ENCODE measurements at places on chromosomes 2 and 18. TPM values are rescaled to one million over a fixed set of nuclear protein-coding genes. Genes with fewer than 3 reads are reported as not detected.

DNA sequence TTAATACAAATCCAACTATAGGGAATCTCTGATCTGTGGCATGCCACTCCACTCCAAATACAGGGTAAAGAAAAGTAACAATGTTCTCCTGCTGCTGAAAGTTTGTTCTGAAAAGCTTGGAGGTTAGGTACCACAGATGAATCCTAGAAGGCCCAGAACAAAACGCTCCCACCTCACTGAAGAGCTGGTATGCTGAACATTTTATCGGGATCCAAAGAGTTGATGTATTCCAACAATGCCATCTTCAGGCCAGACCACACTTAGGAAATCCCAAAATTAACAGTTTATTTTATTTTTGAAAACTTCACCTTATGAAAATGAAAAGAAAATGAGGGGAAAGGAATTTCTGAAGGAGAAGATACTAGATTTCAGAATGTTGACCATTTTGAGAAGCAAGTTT is 145.1 kb upstream of the CDH19 start:
- no peaks in the 10 kb centered on the region for H3K36me3 ChIP-seq
- H3K4me1 ChIP-seq: no peaks in the 10 kb centered on the region
- H3K27ac ChIP-seq: no peak overlapping the region
- H3K27me3 ChIP-seq: no peaks in the 10 kb centered on the region

GRCh38 chr2:173881461-173881860 is 83.7 kb downstream of the SP3 start:
- no peak for DNase-seq
- H3K27ac ChIP-seq: no peak overlapping the region
- H3K27me3 ChIP-seq: peaks cover 3% of the 10 kb centered on the region
- no peaks in the 10 kb centered on the region for H3K4me1 ChIP-seq

DNA sequence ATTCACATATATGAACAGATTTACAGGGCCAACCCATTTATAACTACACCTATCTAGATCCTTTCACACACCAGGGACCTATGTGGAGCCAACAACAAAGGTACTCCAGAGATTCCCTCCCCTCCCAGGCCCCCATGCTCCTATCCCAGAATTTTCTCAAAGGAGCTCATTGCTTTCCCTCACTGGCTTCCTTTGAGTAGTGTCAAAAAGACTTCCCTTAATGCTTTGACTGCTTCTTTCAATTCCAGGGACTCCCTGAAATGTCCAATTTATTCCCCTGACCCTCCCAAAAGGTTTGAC is 46.6 kb downstream of the IKZF2 start:
- H3K4me3 ChIP-seq: no peak overlapping the region
- no peak for DNase-seq
- peaks cover 6% of the 10 kb centered on the region for H3K4me1 ChIP-seq
- no peak overlapping the region for H3K27ac ChIP-seq

GRCh38 chr2:6739547-6739946 is 126.2 kb downstream of the CMPK2 start:
- no peaks in the 10 kb centered on the region for H3K4me1 ChIP-seq
- H3K27me3 ChIP-seq: no peaks in the 10 kb centered on the region
- no peak overlapping the region for H3K4me3 ChIP-seq
- H3K27ac ChIP-seq: no peak overlapping the region
- no peaks in the 10 kb centered on the region for H3K36me3 ChIP-seq

- no peaks in the 10 kb centered on the region for H3K36me3 ChIP-seq
- peaks cover 8% of the 10 kb centered on the region for H3K4me1 ChIP-seq
- no peak for DNase-seq
- H3K27ac ChIP-seq: no peak overlapping the region
- H3K4me3 ChIP-seq: no peak overlapping the region
- peaks cover 1% of the 10 kb centered on the region for H3K27me3 ChIP-seq
Measured at GRCh38 chr18:49673281-49673680, 111.4 kb downstream of the LIPG start.

- H3K36me3 ChIP-seq: no peaks in the 10 kb centered on the region
- H3K27ac ChIP-seq: no peak overlapping the region
- H3K27me3 ChIP-seq: peaks cover 6% of the 10 kb centered on the region
- no peak for DNase-seq
- H3K4me3 ChIP-seq: no peak overlapping the region
Measured at GRCh38 chr2:222057347-222058073, 241.3 kb downstream of the PAX3 start.

DNA sequence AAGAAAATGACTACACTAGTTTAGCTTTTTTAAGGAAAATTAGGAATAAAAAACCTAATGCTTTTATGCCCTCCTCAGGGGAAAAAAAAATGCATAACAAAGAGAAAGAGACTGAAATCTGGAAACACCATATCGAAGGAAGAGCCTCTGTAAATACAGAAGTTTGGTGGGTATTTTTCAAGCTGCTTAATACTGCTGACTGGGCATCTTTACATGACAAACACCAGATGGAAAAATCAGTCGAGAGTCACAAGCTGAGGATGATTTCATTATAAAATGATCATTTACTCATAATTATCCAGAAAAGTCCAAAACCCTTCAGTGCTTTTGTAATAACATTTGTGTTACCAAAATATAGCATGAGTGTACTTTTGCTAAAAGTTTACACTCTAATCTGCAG is 1600.7 kb upstream of the ACVR2A start:
- no peak overlapping the region for H3K27ac ChIP-seq
- no peak overlapping the region for H3K4me3 ChIP-seq
- peaks cover 1% of the 10 kb centered on the region for H3K27me3 ChIP-seq
- H3K36me3 ChIP-seq: no peaks in the 10 kb centered on the region
- no peak for DNase-seq
- no peaks in the 10 kb centered on the region for H3K4me1 ChIP-seq

GRCh38 chr18:79405781-79406575 is 10.2 kb downstream of the NFATC1 start:
- H3K27me3 ChIP-seq: peaks cover 16% of the 10 kb centered on the region
- peak overlapping the region; percentile 68 for H3K27ac ChIP-seq
- H3K36me3 ChIP-seq: peaks cover 4% of the 10 kb centered on the region
- H3K4me3 ChIP-seq: peak overlapping the region; percentile 28
- H3K4me1 ChIP-seq: peaks cover 29% of the 10 kb centered on the region

- H3K4me1 ChIP-seq: no peaks in the 10 kb centered on the region
- H3K27ac ChIP-seq: no peak overlapping the region
- DNase-seq: no peak
- H3K27me3 ChIP-seq: no peaks in the 10 kb centered on the region
- H3K36me3 ChIP-seq: no peaks in the 10 kb centered on the region
Measured at GRCh38 chr2:17849275-17849674, 29.2 kb upstream of the KCNS3 start.

- no peak overlapping the region for H3K27ac ChIP-seq
- no peak overlapping the region for H3K4me3 ChIP-seq
- no peak for DNase-seq
- H3K27me3 ChIP-seq: peaks cover 4% of the 10 kb centered on the region
- H3K4me1 ChIP-seq: peaks cover 31% of the 10 kb centered on the region
- peaks cover 7% of the 10 kb centered on the region for H3K36me3 ChIP-seq
Measured at GRCh38 chr2:98505971-98506664, 61.5 kb downstream of the INPP4A start.

DNA sequence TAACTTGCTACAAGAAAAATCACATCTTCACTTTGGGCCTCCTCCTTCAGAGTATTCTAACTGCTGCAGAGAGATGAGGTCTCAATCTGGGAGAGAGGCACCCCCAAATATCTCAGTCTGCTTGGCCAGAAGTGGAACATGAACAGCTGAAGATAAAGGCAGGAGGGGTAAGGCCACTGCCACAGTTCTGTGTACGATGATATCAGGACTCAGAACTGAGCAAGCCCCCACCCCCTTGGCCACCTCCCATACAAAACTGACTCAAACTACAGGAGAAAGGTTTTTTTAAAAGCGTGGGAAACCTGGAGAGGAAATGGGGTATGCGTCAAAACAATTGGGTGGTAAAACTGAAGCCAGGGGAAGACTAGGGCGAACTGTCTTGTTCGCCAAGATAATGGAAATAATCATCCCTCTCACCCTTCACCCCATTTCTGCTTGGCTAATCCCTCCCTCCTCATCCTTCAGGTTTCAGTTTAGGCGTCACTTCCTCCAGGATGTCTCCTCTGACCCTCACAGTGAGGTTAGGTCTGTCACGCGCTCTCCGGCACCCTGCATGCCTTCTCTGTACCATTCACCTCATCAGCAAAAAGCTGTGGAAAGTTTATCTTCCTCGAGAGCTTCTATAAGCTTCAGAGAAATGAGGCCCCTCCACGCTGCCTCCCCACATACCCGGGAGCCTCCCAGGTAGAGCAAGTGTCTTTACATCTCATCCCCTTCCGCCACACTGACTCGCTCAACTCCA is 64.4 kb downstream of the SFXN5 start:
- H3K36me3 ChIP-seq: peaks cover 14% of the 10 kb centered on the region
- H3K4me3 ChIP-seq: no peak overlapping the region
- peak overlapping the region; percentile 43 for H3K27ac ChIP-seq
- peaks cover 1% of the 10 kb centered on the region for H3K27me3 ChIP-seq

- no peak overlapping the region for H3K27ac ChIP-seq
- H3K36me3 ChIP-seq: peaks cover 15% of the 10 kb centered on the region
- H3K4me3 ChIP-seq: no peak overlapping the region
- H3K4me1 ChIP-seq: no peaks in the 10 kb centered on the region
Measured at GRCh38 chr2:151478011-151478410, 68.3 kb downstream of the RIF1 start.

GRCh38 chr18:69492861-69493260 is 92.2 kb downstream of the DOK6 start:
- no peaks in the 10 kb centered on the region for H3K27me3 ChIP-seq
- no peak overlapping the region for H3K27ac ChIP-seq
- H3K36me3 ChIP-seq: peaks cover 3% of the 10 kb centered on the region
- no peaks in the 10 kb centered on the region for H3K4me1 ChIP-seq
- DNase-seq: no peak

DNA sequence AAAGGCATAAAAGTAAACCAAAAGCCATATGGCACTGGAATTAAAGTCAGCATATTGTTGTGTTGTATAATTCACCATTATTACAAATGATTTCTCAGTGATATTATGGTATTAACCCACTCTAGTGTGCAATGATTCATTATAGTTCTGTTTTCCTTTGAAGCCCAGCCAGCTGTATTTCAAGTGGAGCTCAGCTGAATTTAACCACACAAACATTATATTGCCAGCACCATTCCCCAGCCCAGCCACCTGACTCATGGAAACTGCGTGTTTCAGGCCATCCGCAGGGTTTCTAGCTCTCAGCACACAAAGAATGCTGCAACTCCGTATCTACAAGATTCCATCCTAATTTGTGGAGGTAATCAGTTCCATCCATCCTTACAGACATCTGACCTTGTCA is 166.8 kb upstream of the CHAC2 start:
- no peaks in the 10 kb centered on the region for H3K36me3 ChIP-seq
- no peak overlapping the region for H3K4me3 ChIP-seq
- no peaks in the 10 kb centered on the region for H3K27me3 ChIP-seq
- H3K27ac ChIP-seq: no peak overlapping the region
- no peaks in the 10 kb centered on the region for H3K4me1 ChIP-seq

- no peaks in the 10 kb centered on the region for H3K36me3 ChIP-seq
- no peak for DNase-seq
- no peak overlapping the region for H3K4me3 ChIP-seq
- no peak overlapping the region for H3K27ac ChIP-seq
- H3K27me3 ChIP-seq: no peaks in the 10 kb centered on the region
- H3K4me1 ChIP-seq: no peaks in the 10 kb centered on the region
Measured at GRCh38 chr2:102335871-102336366, 19.7 kb upstream of the IL18R1 start.

DNA sequence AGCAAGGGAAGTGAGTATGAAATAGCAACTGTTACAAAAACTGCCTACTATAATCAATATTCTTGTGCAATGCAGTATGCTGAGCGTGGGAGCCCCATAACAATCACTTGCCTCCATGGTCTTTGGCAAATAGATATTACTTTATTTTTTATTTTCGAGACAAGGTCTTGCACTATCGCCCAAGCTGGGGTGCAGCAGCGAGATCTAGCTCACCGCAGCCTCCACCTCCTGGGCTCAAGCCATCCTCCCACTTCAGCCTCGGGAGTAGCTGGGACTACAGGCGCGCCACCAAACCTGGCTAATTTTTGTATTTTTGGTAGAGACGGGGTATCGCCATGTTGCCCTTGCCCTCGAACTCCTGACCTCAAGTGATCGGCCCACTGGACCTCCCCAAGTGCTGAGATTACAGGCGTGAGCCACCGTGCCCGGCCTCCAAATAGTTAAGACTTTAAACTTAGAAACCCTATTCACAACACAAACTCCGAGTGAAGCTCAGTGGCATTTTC is 1.2 kb upstream of the CCNT2 start:
- peaks cover 17% of the 10 kb centered on the region for H3K36me3 ChIP-seq
- peak; percentile 3 for DNase-seq
- H3K4me3 ChIP-seq: peak overlapping the region; percentile 99
- H3K4me1 ChIP-seq: peaks cover 20% of the 10 kb centered on the region

DNA sequence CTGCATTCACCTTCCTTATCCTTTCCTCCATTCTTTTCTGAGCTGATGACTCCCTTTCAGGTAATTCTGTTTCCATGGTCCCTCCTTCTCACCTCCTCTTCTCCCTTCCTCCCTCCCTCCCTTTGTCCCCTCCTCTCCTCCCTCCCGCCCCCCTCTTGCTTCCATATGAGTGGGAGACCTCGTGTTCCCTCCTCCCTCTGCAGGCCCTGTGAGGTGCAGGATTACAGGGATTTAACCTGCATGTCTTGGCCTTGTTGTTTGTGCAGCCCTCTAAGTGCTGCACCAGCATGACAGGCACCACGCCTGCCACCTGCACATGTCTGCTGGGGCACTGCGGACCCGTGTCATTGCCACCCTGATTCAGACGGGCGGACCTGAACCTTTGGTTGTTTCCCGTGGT is 103.1 kb downstream of the SNTG2 start:
- no peaks in the 10 kb centered on the region for H3K36me3 ChIP-seq
- DNase-seq: no peak
- no peak overlapping the region for H3K27ac ChIP-seq
- H3K27me3 ChIP-seq: peaks cover 2% of the 10 kb centered on the region

- H3K4me3 ChIP-seq: no peak overlapping the region
- H3K4me1 ChIP-seq: no peaks in the 10 kb centered on the region
- H3K27ac ChIP-seq: no peak overlapping the region
Measured at GRCh38 chr2:82279367-82279766, 1974.8 kb upstream of the LRRTM1 start.

GRCh38 chr2:18339326-18339725 is 221.1 kb downstream of the RDH14 start:
- no peak overlapping the region for H3K4me3 ChIP-seq
- no peaks in the 10 kb centered on the region for H3K4me1 ChIP-seq
- no peaks in the 10 kb centered on the region for H3K36me3 ChIP-seq
- DNase-seq: no peak
- no peak overlapping the region for H3K27ac ChIP-seq

Gene TRAPPC12
- 105 TPM for total RNA-seq

Gene SLC19A3
- total RNA-seq: 0.62 TPM

Gene IL1RN
- not detected for total RNA-seq

Gene LYPD6B
- total RNA-seq: 4.8 TPM

Gene PSMA8
- total RNA-seq: not detected

Gene SPDYA
- total RNA-seq: 0.33 TPM

Gene ZC3H8
- total RNA-seq: 6.1 TPM

Gene CHN1
- 26.3 TPM for total RNA-seq

Gene DOK6
- total RNA-seq: 2.2 TPM

Gene MROH2A
- total RNA-seq: 0.31 TPM

Gene VWC2L
- not detected for total RNA-seq

Gene NPPC
- total RNA-seq: 11.4 TPM

Gene TUBB8B
- 1.4 TPM for total RNA-seq

Gene CXCR4
- 255 TPM for total RNA-seq
